ENCODE measurements at places on chromosomes 3 and 15.

- no peak for DNase-seq
These were observed 7.6 kb upstream of the EMC3 start for GRCh38 chr3:9994086-9994844.

GRCh38 chr3:8739757-8740504, 6.3 kb downstream of the CAV3 start:
- no peak for DNase-seq

DNA sequence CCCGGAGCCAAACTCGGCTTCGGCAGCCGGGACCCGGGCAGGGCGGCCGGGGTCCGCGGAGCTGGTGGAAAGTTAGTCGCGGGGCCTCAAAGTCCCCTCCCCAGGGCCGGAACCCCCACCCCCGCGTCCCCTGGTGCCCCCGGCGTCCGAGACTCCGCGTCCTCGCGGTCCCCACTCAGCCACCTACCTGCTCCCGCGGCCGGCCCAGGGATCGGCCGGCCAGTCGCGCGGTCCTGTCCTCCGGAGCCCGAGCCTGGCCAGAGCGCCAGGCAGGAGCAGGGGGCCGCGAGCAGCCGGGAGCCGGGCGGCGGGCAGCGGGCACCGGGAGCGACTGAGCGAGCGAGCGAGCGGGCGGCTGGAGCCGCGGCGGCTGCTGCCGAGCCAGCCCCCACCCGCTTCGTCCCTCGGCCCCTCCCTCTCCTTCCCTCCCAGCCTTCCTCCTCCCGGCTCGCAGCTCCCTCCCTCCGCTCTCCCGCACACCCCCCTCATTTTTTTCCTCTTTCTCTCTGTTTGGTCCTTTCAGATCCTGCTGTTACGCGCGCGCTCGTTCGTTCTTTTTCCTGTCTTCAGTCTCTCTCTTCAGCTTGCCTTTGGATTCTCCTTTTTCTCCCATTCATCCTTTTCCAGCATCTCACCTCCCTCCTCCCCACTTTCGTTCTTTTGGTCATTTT, at the start of gene MEGF11:
Gene MEGF11 (minus strand): TSS at position 333 of the 671 bp plus-strand sequence. CDS start 125,347 bp downstream, outside the sequence.
- DNase-seq = peak; percentile 73

DNA sequence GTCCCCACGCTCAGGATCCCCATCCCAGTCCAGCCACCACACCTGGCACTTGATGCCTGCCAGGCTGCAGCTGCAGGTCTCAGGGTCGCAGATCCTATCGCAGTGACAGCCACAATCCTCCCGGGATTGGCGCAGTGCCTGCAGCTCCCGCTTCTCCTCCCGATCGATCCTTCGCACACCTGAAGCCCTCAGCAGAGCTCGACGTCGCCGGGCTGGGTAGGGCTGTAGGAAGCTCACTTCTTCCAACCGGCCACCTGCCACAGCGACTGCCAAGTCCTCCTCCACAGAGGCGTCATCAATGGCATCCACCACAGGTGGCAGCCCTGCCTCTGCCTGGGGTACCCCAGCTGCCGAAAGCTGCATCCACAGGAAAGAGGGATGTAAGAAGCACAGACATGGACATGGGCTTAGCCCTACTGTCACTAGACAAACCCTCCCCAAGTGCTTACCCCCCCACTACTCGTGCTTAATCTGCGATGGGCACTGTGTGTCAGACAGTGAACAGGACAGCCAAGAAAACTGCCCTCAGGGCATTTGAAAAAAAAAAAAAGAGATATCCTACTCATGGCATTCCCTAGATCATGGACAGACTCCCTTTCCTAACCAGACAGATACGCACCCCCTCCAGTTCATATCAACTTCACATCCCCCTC, 9.2 kb downstream of the CSRNP1 start:
- DNase-seq = no peak

GRCh38 chr3:98326105-98326893, 27.4 kb upstream of the OR5K4 start:
- no peak for DNase-seq

GRCh38 chr3:23797491-23797890, 8.3 kb upstream of the UBE2E1 start:
- no peak for DNase-seq

DNA sequence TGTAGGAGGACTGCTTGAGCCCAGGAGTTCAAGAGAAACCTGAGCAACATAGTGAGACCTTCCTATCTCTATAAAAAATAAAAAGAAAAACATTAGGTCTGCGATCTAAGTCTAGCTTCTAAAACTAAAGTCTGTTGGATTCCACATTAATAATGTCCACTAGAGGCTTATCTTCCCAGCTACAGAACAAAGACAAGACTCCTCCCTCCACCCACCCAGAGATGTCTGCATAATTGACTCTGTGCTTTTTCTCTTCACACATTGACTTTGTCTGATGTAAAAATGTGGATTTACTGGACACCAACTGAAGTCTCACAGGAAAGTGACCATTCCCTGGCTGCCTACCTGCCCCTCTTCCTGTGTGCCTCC, 91.8 kb downstream of the ATP10A start:
- DNase-seq = no peak

- DNase-seq = no peak
These were observed 45.7 kb downstream of the CD86 start for GRCh38 chr3:122100591-122101463.

DNA sequence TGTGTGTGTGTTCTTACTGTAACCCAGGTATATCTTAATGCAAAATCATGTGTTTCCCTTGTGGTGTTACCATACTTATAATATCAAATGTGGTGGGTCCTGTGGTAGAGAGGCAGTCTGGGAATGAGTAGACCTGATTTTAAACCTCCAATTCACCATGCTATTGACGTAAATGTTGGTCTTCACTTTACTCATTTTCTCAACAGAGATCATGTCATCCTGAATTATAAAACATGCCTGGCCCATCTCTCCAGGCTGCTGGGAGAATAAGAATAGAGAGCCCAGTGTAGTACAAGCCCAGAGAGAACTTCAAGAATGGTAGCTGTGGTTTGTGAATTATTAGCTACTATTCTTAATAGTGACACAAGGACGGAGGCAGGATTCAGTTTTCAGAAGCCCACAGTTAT, 88.1 kb downstream of the MBNL1 start:
- DNase-seq = no peak

GRCh38 chr3:169771497-169772304, 1.5 kb upstream of the MYNN start:
- peak; percentile 95 for DNase-seq

DNA sequence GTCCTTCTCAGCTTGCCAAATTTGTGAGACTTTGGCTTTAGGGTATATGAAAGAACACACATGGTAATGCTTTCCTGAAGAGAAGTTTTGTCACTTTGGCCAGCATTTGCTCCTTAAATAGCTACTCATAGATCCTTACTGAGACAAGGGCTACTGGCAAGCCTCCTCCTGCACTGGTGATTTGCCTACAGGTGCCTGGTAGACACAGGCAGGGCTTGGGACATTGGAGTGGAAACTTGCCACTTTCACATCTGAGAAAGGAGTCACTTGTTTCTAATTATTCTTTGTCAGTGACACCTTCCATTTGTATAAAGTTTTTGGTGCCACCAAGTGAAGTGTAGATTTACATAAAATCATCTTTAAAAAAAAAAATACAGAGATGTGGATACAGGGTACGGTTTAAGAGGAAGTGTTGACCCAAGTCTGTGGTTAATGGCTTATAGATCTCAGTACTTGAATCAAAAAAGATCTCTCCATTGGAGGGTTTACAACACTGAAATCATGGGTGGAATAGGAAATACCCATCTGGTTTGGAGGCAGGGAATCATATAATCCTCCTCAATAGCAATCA, 132.8 kb upstream of the GADL1 start:
- DNase-seq = no peak
